Chondrocyte (in vitro differentiated cells): ENCODE measurements at places on chromosomes 7 and 10. TPM values are rescaled to one million over a fixed set of nuclear protein-coding genes. Genes with fewer than 3 reads are reported as not detected.

DNA sequence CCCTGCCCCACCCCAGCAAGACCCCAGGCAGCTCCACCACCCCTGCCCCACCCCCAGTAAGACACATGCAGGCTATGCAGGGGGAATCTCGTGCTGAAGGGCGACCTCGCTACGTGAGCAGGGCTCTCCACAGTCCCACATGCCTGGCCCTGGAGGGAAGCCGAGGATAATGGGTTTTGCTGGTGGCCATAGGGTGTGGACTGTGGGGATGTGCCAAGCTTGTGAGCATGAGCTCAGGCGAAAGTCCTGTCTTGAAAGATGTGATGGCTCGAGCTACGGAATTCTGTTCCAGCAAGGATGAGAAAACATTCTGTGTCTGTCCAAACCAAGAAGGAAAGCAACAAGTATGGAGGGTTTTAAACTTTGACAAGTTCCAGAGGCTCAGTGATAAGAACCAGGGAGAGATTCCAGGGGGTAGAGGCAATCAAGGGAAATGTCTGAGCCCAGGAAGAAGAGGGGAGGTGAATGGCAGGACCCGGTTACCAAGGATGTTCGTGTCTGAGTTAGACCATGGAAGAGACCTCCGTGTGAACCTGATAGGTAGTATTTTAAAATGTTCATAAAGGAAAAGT, 63.1 kb downstream of the PYROXD2 start:
- H3K27ac ChIP-seq: no peak overlapping the region
- H3K36me3 ChIP-seq: peaks cover 4% of the 10 kb centered on the region
- DNase-seq: no peak
- peaks cover 26% of the 10 kb centered on the region for H3K4me1 ChIP-seq

The HNRNPA2B1 gene
- total RNA-seq: 311 to 604 TPM (median 313 TPM) in 3 replicates

DNA sequence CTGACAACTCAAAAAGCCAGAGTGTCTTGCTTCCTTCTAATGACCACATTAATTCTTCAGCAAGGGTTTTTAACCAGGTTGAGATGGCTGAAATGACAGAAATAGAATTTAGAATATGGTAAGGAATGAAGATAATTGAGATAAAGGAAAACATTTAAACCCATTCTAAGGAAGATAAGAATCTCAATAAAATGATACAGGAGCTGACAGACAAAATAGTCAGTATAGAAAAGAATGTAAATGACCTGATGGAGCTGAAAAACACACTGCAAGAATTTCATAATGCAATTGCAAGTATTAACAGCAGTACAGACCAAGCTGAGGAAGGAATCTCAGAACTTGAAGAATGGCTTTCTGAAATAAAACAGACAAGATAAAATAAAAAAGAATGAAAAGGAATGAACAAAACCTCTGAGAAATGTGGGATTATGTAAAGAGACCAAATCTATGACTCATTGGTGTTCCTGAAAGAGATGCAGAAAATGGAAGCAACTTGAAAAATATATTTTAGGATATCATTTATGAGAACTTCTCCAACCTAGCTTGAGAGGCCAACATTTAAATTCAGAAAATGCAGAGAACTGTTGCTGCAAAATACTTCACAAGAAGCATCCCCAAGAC, 87.1 kb downstream of the SAMD9 start:
- no peaks in the 10 kb centered on the region for H3K27me3 ChIP-seq
- H3K4me3 ChIP-seq: no peak overlapping the region
- peaks cover 6% of the 10 kb centered on the region for H3K36me3 ChIP-seq
- DNase-seq: no peak
- no peaks in the 10 kb centered on the region for H3K4me1 ChIP-seq

The MKI67 gene
- total RNA-seq: 11.7 to 18.3 TPM (median 17.1 TPM) in 3 replicates

The ACTL6B gene
- not detected in 3 replicates for total RNA-seq

The SLC16A9 gene
- 1.00 to 1.5 TPM (median 1.2 TPM) in 3 replicates for total RNA-seq

DNA sequence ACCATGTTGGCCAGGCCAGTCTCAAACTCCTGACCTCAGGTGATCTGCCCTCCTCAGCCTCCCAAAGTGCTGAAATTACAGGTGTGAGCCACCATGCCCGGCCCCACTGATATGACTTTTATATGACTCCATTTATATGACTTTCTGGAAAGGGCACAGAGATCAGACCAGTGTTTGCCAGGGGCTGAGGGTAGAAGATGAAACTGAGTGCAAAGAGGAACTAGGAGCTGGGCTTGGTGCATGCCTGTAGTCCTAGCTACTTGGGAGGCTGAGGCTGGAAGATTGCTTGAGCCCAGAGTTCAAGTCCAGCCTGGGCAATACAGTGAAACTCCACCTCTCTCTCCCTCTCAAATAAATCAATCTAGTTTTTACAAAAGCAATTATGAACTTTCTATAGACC, 7.5 kb downstream of the BRAF start:
- H3K27ac ChIP-seq: no peak overlapping the region
- H3K4me1 ChIP-seq: peaks cover 12% of the 10 kb centered on the region
- DNase-seq: no peak

The PTPRZ1 gene
- total RNA-seq: 0.05 to 2.0 TPM (median 1.6 TPM) in 3 replicates

GRCh38 chr7:28722684-28723083, 235.4 kb downstream of the TRIL start:
- peaks cover 9% of the 10 kb centered on the region for H3K36me3 ChIP-seq
- H3K4me1 ChIP-seq: peaks cover 15% of the 10 kb centered on the region
- H3K27me3 ChIP-seq: no peaks in the 10 kb centered on the region
- DNase-seq: no peak

The PRKCQ gene
- total RNA-seq: 0.13 to 0.15 TPM in 2 of 3 replicates, not detected in the other

DNA sequence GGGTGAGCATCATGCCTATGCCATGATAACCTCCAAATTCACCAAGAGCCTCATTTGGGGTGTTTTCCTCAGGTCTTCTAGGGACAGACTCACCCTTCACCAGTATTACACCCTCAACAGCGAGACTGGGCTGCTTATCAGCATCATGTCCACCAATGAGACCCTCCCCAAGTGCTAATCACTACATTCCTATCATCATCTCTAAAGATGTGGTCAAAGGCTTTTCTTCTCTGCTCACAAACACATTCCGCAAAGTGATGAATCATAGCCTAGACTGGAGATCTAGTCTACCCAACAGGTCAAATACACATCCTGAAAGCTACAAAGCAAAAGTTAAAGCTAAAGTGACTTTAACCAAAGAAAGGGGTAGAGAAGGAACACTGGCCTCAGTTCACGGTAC, 75.3 kb upstream of the C7orf33 start:
- no peaks in the 10 kb centered on the region for H3K4me1 ChIP-seq
- DNase-seq: no peak
- H3K4me3 ChIP-seq: no peak overlapping the region

The CFAP69 gene
- total RNA-seq: 0.55 to 1.2 TPM in 2 of 3 replicates, not detected in the other

The EDRF1 gene
- total RNA-seq: 14.5 to 21.8 TPM (median 14.8 TPM) in 3 replicates

- H3K27me3 ChIP-seq: no peaks in the 10 kb centered on the region
- no peaks in the 10 kb centered on the region for H3K36me3 ChIP-seq
- no peak overlapping the region for H3K27ac ChIP-seq
- no peak for DNase-seq
- H3K4me3 ChIP-seq: no peak overlapping the region
These were observed 124.7 kb downstream of the CNOT4 start for GRCh38 chr7:135385209-135385608.

GRCh38 chr7:22088827-22089226, 143.1 kb upstream of the CDCA7L start:
- no peak overlapping the region for H3K27ac ChIP-seq
- no peak overlapping the region for H3K4me3 ChIP-seq
- peaks cover 9% of the 10 kb centered on the region for H3K27me3 ChIP-seq
- peaks cover 9% of the 10 kb centered on the region for H3K4me1 ChIP-seq
- no peaks in the 10 kb centered on the region for H3K36me3 ChIP-seq

DNA sequence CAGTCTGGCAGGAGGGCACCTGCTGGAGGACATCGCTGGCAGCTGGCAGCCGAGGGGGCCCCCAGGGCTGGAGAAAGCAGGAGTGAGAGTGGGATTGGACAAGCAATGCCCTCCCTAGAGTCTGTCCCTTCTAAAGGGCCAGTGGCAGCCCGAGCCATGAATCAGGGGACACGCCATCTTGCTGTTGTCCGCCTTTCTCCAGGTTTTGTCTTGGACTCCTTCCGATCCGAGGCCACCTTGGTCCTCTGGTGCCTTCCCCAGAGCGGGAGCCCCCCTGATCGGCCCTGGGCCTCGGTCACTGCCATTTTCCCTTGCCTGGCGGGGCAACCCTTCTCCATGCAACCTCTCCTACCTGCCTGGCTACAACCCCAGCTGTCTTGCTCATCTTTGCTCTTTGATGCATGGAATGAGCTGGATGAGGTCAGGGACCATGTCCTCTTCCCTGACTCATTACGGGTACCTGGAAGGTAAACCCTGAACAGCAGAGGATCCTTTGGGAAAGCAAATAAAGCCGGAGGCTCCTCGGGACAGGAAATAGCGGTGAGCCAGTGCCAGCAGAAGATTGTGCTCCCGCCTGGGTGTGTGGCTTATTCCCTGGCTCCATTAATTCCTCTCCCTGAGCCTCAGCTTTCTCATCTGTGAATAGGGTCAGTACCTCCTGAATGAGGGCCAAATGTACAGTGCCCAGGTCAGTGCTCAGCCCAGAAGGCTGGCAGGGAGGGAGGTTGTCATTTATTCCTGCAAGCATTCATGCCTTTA, 112.0 kb downstream of the GRK5 start:
- no peak overlapping the region for H3K4me3 ChIP-seq
- peaks cover 39% of the 10 kb centered on the region for H3K4me1 ChIP-seq
- DNase-seq: no peak
- peaks cover 3% of the 10 kb centered on the region for H3K36me3 ChIP-seq
- H3K27me3 ChIP-seq: no peaks in the 10 kb centered on the region

The CALML5 gene
- total RNA-seq: not detected in 3 replicates

The CAV2 gene
- 82.1 to 127 TPM (median 116 TPM) in 3 replicates for total RNA-seq

GRCh38 chr10:91034042-91034441, 113.2 kb upstream of the ANKRD1 start:
- peaks cover 46% of the 10 kb centered on the region for H3K4me1 ChIP-seq
- no peak overlapping the region for H3K4me3 ChIP-seq
- DNase-seq: no peak
- no peaks in the 10 kb centered on the region for H3K36me3 ChIP-seq
- peak overlapping the region; percentile 38 for H3K27ac ChIP-seq
- no peaks in the 10 kb centered on the region for H3K27me3 ChIP-seq

The PHKG1 gene
- 0.15 to 0.62 TPM (median 0.24 TPM) in 3 replicates for total RNA-seq

The C10orf67 gene
- total RNA-seq: not detected in 3 replicates

The SLC35G1 gene
- total RNA-seq: 4.6 to 10.8 TPM (median 5.3 TPM) in 3 replicates

GRCh38 chr10:74976565-74976964, 134.9 kb upstream of the SAMD8 start:
- H3K27ac ChIP-seq: no peak overlapping the region
- DNase-seq: no peak
- peaks cover under 1% of the 10 kb centered on the region for H3K4me1 ChIP-seq

DNA sequence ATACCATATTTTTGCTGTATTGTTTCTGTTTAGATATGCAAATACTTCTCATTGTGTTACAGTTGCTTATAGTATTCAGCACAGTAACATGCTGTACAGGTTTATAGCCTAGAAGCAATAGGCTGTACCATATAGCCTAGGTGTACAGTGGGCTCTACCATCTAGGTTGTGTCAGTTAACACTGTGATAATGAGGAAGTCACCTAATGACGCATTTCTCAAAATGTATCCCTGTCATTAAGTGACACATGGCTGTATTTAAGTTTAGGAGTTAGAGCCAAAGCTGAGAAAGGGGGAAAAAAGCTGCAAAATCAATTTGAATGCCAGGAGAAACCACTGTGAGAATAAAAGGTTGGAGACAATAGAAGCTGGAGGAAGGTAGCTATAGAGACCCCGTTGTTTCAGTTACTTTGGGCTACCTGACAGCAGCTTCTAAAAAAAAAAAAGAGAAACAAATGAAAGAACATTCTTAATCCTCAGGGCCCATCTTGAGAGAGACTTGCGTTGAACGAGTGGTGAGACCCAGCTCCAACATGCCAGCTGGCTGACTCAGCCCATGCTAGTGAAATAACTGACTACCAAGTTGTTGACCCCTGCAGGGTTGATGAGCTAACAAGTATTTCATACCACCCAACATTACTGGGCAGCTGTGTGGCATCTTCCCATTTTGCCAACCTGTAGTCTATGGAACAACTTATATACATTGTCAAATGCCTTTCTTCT, 8.7 kb downstream of the STARD3NL start:
- no peaks in the 10 kb centered on the region for H3K27me3 ChIP-seq
- no peak overlapping the region for H3K4me3 ChIP-seq
- H3K27ac ChIP-seq: peak overlapping the region; percentile 88
- no peak for DNase-seq
- H3K36me3 ChIP-seq: peaks cover 7% of the 10 kb centered on the region
- peaks cover 57% of the 10 kb centered on the region for H3K4me1 ChIP-seq

GRCh38 chr7:105461518-105461917, 60.6 kb downstream of the PUS7 start:
- H3K27me3 ChIP-seq: no peaks in the 10 kb centered on the region
- H3K36me3 ChIP-seq: peaks cover 10% of the 10 kb centered on the region
- no peak overlapping the region for H3K4me3 ChIP-seq
- H3K27ac ChIP-seq: no peak overlapping the region
- no peaks in the 10 kb centered on the region for H3K4me1 ChIP-seq

GRCh38 chr7:49773218-49773935, at the start of gene VWC2:
VWC2 (plus strand) TSS chr7:49773638; CDS start chr7:49775436, 1,798 bp downstream.
- H3K36me3 ChIP-seq: no peaks in the 10 kb centered on the region
- H3K4me3 ChIP-seq: peak within 1 kb of the TSS; percentile 56
- no peak within 1 kb of the TSS for H3K27ac ChIP-seq
- H3K4me1 ChIP-seq: peaks cover 13% of the 10 kb centered on the region
- peaks cover 64% of the 10 kb centered on the region for H3K27me3 ChIP-seq
- DNase-seq: no peak

- peak; percentile 58 for DNase-seq
- peak overlapping the region; percentile 99 for H3K27ac ChIP-seq
- peak overlapping the region; percentile 99 for H3K4me3 ChIP-seq
- no peaks in the 10 kb centered on the region for H3K27me3 ChIP-seq
- no peaks in the 10 kb centered on the region for H3K36me3 ChIP-seq
These were observed 686 bp downstream of the AASS start for GRCh38 chr7:122143376-122143750.

The ARHGAP22 gene
- 0.94 to 8.8 TPM (median 7.1 TPM) in 3 replicates for total RNA-seq

The LGI1 gene
- 0.27 to 2.3 TPM (median 2.1 TPM) in 3 replicates for total RNA-seq

The CTNNA3 gene
- 0.64 to 1.5 TPM (median 0.92 TPM) in 3 replicates for total RNA-seq

The HOXA7 gene
- total RNA-seq: not detected in 3 replicates
